ENCODE measurements at places on chromosomes 1 and 21. TPM values are rescaled to one million over a fixed set of nuclear protein-coding genes. Genes with fewer than 3 reads are reported as not detected.

The MAST2 gene
- 33.7 TPM for total RNA-seq

The GSTM5 gene
- not detected for total RNA-seq

The SLC45A1 gene
- total RNA-seq, result 0.75 TPM

The DNAJC28 gene
- total RNA-seq, result 0.44 TPM

The CFAP141 gene
- not detected for total RNA-seq

The WNT2B gene
- total RNA-seq, result 0.46 TPM

The NBPF20 gene
- total RNA-seq, result 5.2 TPM

The DMRTA2 gene
- total RNA-seq, result not detected

The CCDC185 gene
- total RNA-seq, result not detected

The PIGR gene
- total RNA-seq, result not detected

The CGN gene
- 20.1 TPM for total RNA-seq

The LCE4A gene
- total RNA-seq, result not detected

The NBPF1 gene
- 76.7 TPM for total RNA-seq

The VHLL gene
- total RNA-seq, result 1.1 TPM

The CYP2J2 gene
- total RNA-seq, result 0.44 TPM

The AXDND1 gene
- not detected for total RNA-seq

The GNAT2 gene
- total RNA-seq, result 0.69 TPM

The CYP4X1 gene
- total RNA-seq, result 1.0 TPM

The CLCA4 gene
- total RNA-seq, result not detected

The TARS2 gene
- 56.2 TPM for total RNA-seq

The GRHL3 gene
- 3.5 TPM for total RNA-seq

The HSPA13 gene
- 25.1 TPM for total RNA-seq

The DTL gene
- 57.9 TPM for total RNA-seq

The TAF5L gene
- 24.2 TPM for total RNA-seq

The NEK2 gene
- total RNA-seq, result 47.5 TPM

The SHISA4 gene
- 14.3 TPM for total RNA-seq

The GUK1 gene
- 996 TPM for total RNA-seq

The PGLYRP4 gene
- total RNA-seq, result not detected

The ESRRG gene
- 1.7 TPM for total RNA-seq

The UQCRHL gene
- 11.2 TPM for total RNA-seq

The PRDM16 gene
- 0.17 TPM for total RNA-seq

The KIRREL1 gene
- 49.8 TPM for total RNA-seq

The SEMA6C gene
- total RNA-seq, result 2.0 TPM

The TMEM240 gene
- total RNA-seq, result 0.87 TPM

The GALE gene
- 86.4 TPM for total RNA-seq

The GNG4 gene
- 0.80 TPM for total RNA-seq

The DR1 gene
- total RNA-seq, result 34.8 TPM

The TACSTD2 gene
- 94.2 TPM for total RNA-seq

The CRB1 gene
- 0.07 TPM for total RNA-seq

The TSSK3 gene
- not detected for total RNA-seq

The RRP1 gene
- 76.4 TPM for total RNA-seq

The HES3 gene
- total RNA-seq, result not detected

The PGBD5 gene
- under 0.01 TPM for total RNA-seq

The AMY1C gene
- total RNA-seq, result not detected

The ZNF593 gene
- 165 TPM for total RNA-seq

The OVAAL gene
- total RNA-seq, result not detected

The SELE gene
- not detected for total RNA-seq

The CD1E gene
- total RNA-seq, result not detected

The F5 gene
- total RNA-seq, result not detected

The IL19 gene
- not detected for total RNA-seq

The CD52 gene
- total RNA-seq, result not detected

The MXRA8 gene
- total RNA-seq, result 29.0 TPM

The OR6N2 gene
- not detected for total RNA-seq

The MGST3 gene
- total RNA-seq, result 168 TPM

The ARID1A gene
- total RNA-seq, result 78.0 TPM
